ENCODE measurements at places on chromosomes 4 and X. TPM values are rescaled to one million over a fixed set of nuclear protein-coding genes. Genes with fewer than 3 reads are reported as not detected.

The XAGE1A gene
- polyA plus RNA-seq, result not detected

The PWWP3B gene
- polyA plus RNA-seq, result 3.3 TPM

DNA sequence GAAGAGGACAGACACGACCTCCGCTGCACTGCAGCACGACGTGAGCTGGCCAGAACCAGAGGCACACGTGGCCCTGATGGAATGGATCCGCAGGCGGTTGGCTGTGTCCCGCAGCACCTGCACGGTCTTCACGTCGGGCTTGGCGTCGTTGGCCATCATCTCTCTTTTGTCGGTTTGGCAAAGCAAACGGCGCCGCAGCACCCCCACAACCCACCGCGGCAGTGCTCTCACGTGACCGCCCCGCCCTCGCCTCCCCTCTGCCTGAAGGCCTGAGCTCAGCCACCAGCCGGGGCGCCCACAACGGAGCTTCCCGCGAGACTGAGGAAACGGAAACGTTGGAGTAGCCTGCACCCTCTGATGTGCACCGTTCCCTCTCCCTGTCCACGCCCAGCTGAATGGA is at the start of gene TKTL2:
TKTL2 (minus strand) TSS at position 179 of the 400 bp plus-strand sequence; CDS start at position 159, 20 bp downstream.
- DNase-seq, result no peak

The TMSB15A gene
- polyA plus RNA-seq, result 80.4 TPM

The USP11 gene
- 170 TPM for polyA plus RNA-seq
